ENCODE measurements at places on chromosomes 4 and X.

DNA sequence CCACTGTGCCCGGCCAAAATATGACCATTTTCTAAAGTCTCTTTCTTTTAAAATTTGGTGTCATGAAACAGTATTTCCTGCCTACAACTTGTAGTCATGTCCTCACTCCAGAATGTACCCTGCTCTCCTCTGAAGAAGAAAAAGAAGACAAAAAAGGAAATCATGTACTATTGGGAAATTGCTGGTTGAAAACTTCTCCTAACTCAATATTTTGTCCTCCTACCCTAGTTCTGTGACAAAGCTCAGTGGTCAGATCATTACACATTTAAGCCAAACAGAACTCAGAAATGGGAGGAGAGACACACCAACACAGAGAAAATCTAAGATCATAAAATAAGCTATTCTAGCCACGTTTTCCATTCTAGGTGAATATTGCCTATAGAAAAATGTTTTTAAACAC is 127.7 kb downstream of the IRF2 start:
- DNase-seq = no peak

DNA sequence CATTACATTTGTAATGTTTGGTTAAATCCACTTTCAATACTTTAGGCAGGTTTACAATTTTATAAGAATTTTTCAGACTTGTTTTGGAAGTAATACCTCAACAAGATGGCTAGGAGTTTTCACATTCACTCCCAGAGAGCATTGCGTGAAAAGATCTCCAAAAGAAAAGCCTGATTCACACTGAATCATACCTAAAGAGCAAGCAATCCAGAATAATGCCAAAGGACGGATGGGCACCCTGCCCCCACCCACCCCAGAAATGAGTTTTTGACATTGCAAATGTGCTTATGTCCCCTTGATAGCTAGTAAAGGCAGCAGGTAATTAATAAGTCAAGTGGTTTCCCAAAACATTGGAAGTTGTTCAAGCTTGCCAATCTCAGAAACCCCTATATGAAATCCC is 557.7 kb upstream of the TENM3 start:
- no peak for DNase-seq

DNA sequence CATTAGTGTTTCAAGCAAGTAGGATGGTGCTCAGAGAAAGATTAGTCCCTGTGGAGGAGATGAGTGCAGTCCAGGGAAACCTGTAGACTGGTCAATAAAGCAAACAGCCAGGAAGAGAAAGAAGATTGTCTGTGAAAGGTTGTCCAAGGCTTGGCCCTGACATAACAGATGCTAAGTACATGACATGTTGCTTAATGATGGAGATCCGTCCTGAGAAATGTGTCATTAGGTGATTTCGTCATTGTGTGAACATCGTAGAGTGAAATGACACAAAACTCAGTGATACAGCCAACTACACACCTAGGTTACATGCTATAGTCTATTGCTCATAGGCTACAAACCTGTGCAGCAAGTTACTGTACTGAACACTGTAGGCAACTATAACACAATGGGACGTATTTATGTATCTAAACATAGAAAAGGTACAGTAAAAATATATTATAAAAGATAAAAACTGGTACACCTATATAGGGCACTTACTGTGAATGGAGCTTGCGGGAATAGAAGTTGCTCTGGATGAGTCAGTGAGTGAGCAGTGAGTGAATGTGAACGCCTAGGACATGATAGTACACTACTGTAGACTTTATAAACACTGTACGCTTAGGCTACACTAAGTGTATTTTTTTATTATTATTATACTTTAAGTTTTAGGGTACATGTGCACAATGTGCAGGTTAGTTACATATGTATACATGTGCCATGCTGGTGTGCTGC is 9.0 kb upstream of the PRSS48 start:
- no peak for DNase-seq

DNA sequence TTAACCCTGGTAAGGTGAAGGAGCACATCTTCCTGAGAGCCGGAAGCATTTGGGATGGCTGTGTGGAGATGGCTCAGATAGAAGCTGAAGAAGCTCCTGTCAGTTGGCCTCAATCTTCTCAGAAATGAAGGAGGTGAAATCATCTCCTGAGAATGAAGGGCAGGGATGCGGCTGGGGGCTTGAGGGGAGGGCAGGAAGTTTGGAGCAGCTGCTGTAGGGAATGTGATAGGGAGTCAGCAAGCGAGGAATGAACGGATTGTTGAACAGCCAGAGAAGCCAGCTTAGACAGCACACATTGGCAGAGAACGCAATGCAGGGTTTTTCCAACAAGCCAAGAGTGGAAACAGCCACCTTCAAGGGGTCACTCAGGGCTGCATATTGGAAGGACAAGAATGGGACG is 10.0 kb downstream of the KCNE5 start:
- no peak for DNase-seq

DNA sequence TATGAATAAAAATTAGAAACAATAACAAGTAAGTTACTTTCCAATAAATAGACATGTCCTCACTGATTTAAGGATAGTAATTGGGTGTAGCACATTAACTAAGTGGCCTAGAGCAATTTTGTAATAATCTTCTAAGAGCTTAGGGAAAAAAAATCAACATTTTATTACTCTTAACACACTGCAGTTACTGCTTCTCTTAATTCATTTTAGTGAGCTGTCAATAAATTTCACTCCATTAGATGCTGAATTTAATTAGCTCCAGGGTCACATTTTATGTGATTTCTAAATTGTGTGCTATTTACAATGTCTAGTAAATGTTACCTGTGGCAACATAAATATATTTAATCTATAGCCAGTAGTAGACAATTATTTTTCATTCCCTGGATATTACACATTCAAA is 612.0 kb downstream of the C4orf33 start:
- no peak for DNase-seq

GRCh38 chr4:95124906-95125504 is 367.2 kb downstream of the BMPR1B start:
- DNase-seq = peak; percentile 54

DNA sequence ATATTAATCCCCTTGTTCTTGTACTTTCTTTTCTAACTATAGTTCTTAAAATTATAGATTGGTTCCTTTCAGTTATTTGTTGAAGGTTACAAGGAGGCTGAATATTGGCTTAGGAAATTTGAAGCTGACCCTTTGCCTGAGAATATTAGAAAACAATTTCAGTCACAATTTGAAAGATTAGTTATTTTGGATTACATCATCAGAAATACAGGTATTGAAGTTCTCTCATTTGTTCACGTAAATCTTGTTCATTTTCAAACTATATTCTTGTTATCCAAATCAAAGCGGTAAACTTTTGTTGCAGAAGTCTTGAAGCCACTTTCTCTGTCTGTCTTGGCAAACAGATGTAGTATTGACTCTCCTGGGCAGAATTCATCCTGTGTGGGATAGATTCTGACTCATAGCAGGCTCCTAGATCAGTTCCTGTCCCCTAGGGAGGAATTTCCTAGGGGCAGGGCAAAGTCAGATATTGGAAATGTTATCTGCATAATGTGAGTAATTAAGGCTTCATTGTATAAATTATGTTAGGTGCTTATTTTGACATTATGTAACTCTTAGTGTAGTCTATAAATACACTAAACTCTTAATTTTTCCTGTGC is 25.2 kb downstream of the PI4K2B start:
- DNase-seq = no peak

DNA sequence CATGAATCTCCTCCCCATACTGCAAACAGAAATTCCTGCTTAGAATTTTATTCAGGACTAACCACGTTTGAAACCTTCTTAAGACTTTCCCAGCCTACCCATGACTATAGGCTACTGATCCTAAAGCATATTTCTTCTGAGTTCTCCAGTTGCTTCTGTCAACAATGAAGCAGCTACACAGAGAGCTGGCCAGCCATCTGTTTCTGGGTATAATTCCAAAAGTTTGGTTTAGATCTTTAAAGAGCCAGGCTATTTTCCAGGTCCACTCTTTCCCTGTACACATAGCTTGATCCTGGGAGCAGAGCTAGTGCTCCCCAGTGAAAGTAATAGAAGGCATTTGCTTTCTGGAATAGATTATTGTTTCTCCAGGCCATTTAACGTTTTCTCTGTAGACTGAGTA is 4.0 kb upstream of the ITM2A start:
- peak; percentile 63 for DNase-seq

All from muscle of back (tissue), 13 donors.